ENCODE measurements at places on chromosomes 3 and 15.

DNA sequence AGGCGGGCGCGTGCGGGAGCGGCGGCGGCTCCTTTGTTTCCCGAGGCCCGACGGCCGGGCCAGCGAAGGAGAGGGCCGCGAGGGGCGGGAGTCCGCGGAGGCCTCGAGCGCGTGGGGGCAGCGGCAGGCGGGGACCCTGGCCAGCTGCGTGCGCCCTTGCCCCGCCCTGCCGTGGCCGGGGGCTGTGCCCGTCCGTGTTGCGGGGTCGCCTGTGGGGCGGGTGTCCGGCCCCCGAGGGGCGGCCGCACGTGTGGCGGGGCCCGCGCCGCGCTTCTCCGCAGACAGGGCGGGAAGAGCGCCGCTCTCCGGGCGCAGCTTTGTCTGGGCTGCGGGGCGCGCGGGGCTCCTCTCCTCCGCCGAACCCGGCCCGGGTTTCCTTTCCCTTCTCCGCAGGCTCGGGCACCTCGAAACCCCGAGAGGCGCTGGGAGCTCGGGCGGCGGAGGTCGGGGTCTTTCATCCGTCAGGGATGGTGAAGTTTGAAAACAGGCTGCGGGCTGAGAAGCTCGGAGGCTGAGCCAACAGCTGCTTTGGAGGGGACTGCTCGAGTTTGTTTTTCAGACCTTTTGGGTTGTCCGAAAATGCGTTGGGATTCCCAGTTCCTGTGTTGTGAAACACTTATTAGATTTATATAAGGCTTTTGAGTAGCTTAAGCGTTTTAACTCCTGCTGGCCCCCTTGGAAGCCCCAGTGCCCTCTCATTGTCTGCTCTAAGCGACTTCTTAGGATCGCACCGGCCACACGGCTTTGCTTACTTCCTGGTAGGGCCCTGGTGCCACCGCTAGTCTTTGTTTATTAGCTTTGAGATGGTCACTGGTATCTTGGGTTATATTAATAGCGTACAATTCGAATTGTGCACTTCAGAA lies 817 bp downstream of the USP3 start:
- DNase-seq: peak; percentile 12

DNA sequence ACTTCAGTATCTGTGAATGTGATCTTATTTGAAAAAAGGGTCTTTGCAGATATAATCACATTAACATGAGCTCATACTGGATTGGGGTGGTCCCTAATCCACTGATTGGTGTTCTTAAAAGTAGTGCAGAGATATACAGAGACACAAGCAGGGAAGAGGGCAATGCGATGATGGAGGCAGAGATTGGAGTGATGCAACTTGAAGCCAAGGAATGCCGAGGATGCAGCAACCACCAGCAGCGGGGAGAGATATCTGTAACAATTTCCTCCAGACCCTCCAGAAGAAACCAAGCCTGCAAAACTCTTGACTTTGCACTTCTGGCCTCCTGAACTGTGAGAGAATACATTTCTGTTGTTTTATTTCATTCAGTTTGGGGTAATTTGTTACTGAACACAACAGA lies 171.0 kb upstream of the MBNL1 start:
- no peak for DNase-seq

GRCh38 chr15:27730868-27731267 lies 368.2 kb downstream of the OCA2 start:
- DNase-seq: no peak

- no peak for DNase-seq
These were observed 236.5 kb downstream of the SQOR start for GRCh38 chr15:45871121-45871855.

DNA sequence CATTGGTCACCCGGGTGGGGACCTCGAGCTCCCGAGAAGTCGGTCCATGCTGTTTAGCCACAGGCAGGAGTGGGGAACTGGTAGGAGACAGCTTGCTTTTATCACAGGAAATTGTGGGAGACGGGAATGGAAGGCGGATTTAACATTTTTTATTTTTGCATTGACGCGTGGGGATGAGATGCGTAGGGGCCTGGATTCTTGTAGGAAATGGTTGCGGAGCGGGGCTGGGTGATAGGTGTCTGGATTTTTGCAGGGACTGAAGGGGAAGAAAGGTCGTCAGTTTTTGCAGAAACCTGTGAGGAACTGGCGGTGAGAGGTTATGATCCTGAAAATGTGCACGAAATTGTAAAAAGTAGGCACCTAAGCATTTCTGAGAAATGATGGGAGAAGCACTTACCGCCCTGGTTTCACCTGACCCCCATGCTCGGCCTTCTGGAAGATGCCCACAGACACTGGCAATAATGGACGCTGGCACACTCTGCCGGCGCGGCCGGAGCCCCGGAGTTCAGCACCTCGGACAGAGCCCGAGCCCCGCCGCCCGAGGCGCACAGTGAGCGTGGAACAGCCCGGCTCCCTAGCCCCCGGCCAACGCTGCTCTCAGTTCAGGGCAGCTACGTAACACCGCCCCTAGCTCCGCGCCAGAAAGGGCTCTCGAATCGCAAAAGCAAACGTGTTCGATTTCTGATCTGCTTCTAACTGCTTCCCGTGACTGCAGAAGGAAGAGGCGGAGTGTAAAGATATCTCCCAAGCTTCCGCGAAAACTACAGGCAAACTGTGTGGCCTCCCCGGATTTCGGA lies 928 bp downstream of the ANKRD34C start:
- no peak for DNase-seq
